Mesothelial cell of epicardium (in vitro differentiated cells): ENCODE measurements at places on chromosomes 12 and 14. TPM values are rescaled to one million over a fixed set of nuclear protein-coding genes. Genes with fewer than 3 reads are reported as not detected.

- no peak overlapping the region for H3K4me3 ChIP-seq
- H3K27ac ChIP-seq = no peak overlapping the region
- peaks cover 3% of the 10 kb centered on the region for H3K36me3 ChIP-seq
These were observed 8.6 kb downstream of the DLK1 start for GRCh38 chr14:100735271-100735670.

The HOXC12 gene
- total RNA-seq = not detected in 3 replicates

GRCh38 chr14:96077983-96078624, 38.9 kb downstream of the C14orf132 start:
- DNase-seq = no peak
- peaks cover 12% of the 10 kb centered on the region for H3K4me1 ChIP-seq
- H3K4me3 ChIP-seq = no peak overlapping the region

- H3K27ac ChIP-seq = no peak overlapping the region
- H3K4me1 ChIP-seq = peaks cover 28% of the 10 kb centered on the region
- no peaks in the 10 kb centered on the region for H3K27me3 ChIP-seq
These were observed 115.2 kb downstream of the ITPR2 start for GRCh38 chr12:26717757-26718156.

The TRHDE gene
- 1.0 to 1.7 TPM (median 1.4 TPM) in 3 replicates for total RNA-seq

The CFAP54 gene
- 0.54 to 0.84 TPM (median 0.80 TPM) in 3 replicates for total RNA-seq

DNA sequence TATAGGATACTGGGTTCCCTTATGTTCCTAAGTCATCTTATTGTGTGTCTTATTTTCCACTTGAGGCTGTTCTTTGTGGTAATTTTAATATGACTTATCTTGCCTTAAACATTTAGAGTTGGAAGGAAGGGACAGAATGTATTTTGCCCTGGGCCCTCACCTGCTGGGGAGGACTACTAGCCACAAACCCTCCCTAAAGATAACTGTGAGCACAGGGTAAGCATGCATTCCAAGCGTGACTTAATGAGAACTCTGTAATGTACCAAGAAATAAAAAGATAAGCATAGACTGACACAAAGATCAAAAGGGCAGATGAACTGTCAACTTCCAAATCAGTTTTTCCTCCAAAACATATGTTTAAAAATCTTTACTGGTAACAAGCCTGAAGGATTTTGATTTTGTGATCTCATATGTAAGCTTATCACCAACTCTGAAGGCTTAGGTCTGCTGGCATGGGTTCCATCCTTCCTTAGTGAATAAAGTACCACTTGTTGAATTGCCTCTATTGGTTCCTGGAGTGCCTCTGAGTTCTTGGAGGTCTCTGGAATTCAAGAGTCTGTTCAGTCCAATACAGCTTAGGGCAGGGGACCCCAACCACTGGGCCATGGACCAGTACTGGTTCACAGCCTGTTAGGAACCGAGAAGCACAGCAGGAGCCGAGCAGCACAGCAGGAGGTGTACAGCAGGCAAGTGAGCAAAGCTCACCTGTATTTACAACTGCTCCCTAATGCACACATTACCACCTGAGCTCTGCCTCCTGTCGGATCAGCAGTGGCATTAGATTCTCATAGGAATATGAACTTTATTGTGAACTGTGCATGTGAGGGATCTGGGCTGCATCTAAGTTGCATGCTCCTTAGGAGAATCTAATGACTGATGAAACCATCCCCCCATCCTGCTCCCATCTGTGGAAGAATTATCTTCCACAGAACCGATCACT, 29.8 kb upstream of the NFYB start:
- H3K4me1 ChIP-seq = peaks cover 2% of the 10 kb centered on the region
- H3K36me3 ChIP-seq = no peaks in the 10 kb centered on the region
- no peak overlapping the region for H3K27ac ChIP-seq

DNA sequence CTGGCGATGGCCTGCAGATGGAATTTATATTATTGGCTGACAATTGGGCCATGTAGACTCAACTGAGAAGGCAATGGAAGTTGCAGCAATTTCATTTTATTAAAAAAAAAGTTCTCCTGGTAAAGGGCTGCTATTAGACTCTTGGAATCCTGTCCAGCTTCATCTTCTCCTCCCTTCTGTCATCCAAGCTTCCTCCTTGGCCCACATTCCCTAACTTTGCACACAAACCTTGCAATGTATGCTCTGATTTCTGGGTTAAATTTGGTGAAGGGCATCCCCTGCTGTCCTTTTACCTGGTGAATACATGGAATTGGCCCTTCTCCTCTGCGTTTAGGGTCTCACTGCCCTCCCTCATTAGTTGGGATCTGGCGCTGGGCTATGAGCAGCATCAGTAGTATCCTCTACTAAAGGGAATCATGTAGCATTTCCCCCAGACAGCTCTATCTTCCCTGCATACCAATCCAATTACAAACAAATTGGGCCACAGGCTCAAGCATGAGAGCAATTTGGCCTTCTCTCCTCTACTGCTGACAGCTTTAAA, 336.9 kb downstream of the BMP4 start:
- peaks cover 31% of the 10 kb centered on the region for H3K4me1 ChIP-seq
- no peak for DNase-seq
- peaks cover 3% of the 10 kb centered on the region for H3K27me3 ChIP-seq
- no peak overlapping the region for H3K4me3 ChIP-seq
- peak overlapping the region; percentile 76 for H3K27ac ChIP-seq
- H3K36me3 ChIP-seq = no peaks in the 10 kb centered on the region

The DPPA3 gene
- total RNA-seq = 0.71 to 0.81 TPM in 2 of 3 replicates, not detected in the other

DNA sequence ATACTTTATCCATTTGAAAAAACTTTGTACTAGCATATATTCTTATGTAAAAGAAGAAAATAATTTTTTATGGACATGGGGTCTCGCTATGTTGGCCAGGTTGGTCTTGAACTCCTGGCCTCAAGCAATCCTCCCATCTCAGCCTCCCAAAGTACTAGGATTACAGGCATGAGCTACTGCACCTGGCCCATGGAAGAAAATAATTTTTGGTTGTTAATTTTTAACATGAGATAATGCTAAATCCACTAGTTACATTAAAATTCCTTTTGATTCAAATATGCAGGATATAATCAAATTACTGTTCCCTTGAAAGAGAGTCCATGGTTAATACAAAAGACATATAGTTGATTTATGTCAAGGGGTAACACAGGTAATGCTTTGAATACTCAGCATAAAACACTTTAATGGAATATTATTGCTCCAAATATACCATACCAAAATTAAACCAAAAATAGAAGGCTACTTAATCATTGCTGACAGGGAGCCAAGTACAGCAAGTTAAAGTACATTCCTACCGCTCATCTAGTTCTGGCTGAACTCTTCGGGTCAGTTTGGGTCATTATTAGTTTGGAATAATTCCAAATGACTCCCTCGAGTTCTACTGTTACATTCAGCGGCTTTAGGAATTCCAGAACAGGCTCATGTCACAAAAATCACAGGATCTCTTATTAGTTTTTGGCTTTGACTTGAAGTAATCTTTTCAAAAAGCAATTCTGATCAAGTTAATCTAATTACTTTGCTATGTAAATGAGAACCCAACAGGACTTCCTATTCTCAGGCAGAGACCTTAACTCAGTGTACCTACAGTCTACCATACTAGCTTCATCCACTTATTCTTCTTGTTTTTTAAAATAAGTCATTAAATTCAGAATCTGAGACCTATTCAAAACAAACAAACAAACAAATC, 6.1 kb downstream of the SOS2 start:
- peaks cover 13% of the 10 kb centered on the region for H3K36me3 ChIP-seq
- H3K27me3 ChIP-seq = no peaks in the 10 kb centered on the region
- H3K27ac ChIP-seq = peak overlapping the region; percentile 90
- peak overlapping the region; percentile 27 for H3K4me3 ChIP-seq

GRCh38 chr12:89384807-89385206, 32.5 kb upstream of the DUSP6 start:
- DNase-seq = no peak
- peak overlapping the region; percentile 88 for H3K27ac ChIP-seq
- no peaks in the 10 kb centered on the region for H3K36me3 ChIP-seq
- H3K27me3 ChIP-seq = no peaks in the 10 kb centered on the region
- no peak overlapping the region for H3K4me3 ChIP-seq
- H3K4me1 ChIP-seq = peaks cover 52% of the 10 kb centered on the region

DNA sequence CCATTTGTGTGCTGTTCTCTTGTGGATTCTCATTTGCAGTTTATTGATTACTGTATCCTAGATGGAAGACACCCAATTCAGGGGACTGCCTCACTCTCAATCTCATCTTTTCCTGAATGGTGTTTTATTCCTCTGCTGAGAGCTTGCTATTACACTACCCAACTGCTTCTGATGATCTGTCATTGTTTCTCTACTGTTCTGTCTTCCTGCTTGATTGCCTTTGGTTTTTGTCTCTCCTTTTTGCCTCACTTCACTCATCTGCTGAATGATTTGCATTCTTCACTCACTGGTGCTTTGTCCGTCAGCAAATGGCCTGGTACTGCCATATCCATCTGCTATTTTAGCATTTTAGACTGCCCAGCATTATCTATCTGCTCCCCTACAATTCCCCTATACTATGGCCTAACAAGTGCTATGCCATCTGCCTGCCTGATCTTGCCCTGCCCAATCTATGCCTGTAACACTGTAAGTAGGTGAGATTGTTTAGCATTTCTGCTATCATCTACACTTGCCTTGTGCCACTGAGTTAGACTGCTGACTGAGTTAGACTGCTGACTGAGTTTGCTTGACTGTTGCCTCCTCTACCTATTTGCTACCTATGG, 335.1 kb downstream of the GPHN start:
- H3K27ac ChIP-seq = no peak overlapping the region
- no peak overlapping the region for H3K4me3 ChIP-seq
- no peak for DNase-seq
- no peaks in the 10 kb centered on the region for H3K4me1 ChIP-seq
- no peaks in the 10 kb centered on the region for H3K27me3 ChIP-seq

The ALDH1L2 gene
- 2.4 to 3.2 TPM (median 2.4 TPM) in 3 replicates for total RNA-seq

The CLEC14A gene
- 0.13 TPM in 1 of 3 replicates, not detected in the others for total RNA-seq

- H3K4me1 ChIP-seq = no peaks in the 10 kb centered on the region
- no peak overlapping the region for H3K4me3 ChIP-seq
- H3K36me3 ChIP-seq = no peaks in the 10 kb centered on the region
- H3K27me3 ChIP-seq = no peaks in the 10 kb centered on the region
- H3K27ac ChIP-seq = no peak overlapping the region
These were observed 40.0 kb upstream of the NAP1L1 start for GRCh38 chr12:76124456-76124855.

GRCh38 chr12:26028953-26029735, 70.7 kb downstream of the RASSF8 start:
- peaks cover 12% of the 10 kb centered on the region for H3K36me3 ChIP-seq
- no peaks in the 10 kb centered on the region for H3K27me3 ChIP-seq
- H3K4me3 ChIP-seq = no peak overlapping the region
- peak overlapping the region; percentile 4 for H3K27ac ChIP-seq

DNA sequence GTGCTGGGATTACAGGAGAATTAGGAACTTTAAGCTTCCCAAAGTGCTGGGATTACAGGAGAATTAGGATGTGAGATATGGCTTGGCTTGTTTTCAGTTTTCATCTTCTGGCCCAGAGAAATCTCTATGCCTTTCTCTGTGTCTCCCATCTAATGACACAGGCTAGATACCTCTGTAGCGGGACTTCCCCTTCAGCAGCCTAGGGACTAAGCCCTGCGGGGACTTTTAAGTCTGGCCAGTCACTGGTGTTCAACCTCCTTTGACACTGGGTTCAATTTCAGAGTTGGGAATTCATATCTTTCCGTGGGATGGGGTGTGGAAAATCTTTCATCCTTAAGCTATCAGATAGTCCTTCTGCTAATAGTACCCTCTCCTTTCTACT, 6.2 kb downstream of the RFC5 start:
- H3K27me3 ChIP-seq = no peaks in the 10 kb centered on the region
- no peak overlapping the region for H3K27ac ChIP-seq
- no peak overlapping the region for H3K4me3 ChIP-seq
- DNase-seq = no peak
- peaks cover 31% of the 10 kb centered on the region for H3K36me3 ChIP-seq
- H3K4me1 ChIP-seq = peaks cover 4% of the 10 kb centered on the region

- peak; percentile 40 for DNase-seq
- no peak overlapping the region for H3K27ac ChIP-seq
- H3K4me1 ChIP-seq = peaks cover 14% of the 10 kb centered on the region
- no peak overlapping the region for H3K4me3 ChIP-seq
- no peaks in the 10 kb centered on the region for H3K36me3 ChIP-seq
These were observed 86.7 kb downstream of the CALM1 start for GRCh38 chr14:90483571-90483974.

DNA sequence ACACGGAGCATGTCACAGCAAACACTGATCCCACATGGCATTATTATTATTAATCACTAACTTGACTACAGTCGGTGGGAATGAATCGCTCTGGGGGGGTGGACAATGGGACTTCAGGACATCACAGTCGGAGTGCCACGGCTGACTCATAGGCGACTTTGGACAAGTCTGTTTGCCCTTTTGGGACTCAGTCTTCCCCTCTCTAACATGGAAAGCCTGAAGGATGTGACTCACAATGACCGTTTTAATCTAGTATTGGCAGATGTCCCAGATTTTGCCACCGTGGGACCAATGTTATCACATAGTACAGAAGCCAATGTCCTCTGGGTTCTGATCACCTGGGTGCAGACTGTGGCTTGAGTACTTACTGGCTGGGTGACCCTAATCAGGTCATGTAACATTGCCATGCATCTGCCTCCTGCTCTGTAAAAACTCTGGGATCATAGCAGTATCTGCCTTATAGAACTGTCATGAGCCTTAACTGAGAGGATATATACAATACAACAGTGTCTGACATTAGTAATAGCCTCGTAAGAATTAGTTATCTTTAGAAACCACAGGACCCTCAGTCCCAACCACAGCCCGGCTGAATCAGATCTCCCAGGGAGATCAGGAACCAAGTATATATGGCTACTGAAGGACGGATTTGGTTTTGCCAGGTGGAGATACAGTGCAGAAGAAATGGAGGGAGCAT, 362.6 kb downstream of the BCL11B start:
- DNase-seq = no peak
- no peaks in the 10 kb centered on the region for H3K27me3 ChIP-seq

DNA sequence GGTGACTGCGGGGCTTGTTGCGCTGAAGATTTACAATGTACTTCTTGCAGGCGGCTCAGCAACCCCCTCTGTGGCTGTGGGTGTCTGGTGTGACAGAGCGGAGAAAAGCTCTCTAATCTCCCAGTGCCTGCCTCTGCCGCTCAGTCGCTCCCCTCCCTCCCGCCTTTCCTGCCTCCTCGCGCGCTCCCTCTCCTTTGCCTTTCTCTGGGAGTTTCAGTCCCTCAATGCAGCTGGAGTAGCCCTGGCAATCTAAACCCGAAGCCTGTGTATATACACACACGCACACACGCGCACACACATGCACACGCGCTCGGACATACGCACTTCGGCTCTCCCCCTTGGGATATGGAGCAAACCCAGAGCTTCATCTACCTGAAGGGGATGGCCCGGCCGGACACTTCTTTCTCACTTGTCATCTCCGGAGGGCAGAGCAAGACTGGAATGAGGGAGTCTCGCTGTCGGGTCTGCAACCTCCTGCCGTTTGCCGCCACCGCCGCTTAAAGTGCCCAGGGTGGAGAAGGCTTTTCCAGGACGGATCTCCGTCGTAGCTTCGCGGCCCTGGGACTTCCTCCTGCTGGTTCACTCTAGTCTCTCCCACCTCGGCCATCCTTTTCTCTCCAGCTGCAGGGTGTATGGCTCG, 599 bp upstream of the TRHDE start:
- peak; percentile 55 for DNase-seq
- H3K27me3 ChIP-seq = peaks cover 85% of the 10 kb centered on the region
- peak overlapping the region; percentile 83 for H3K4me3 ChIP-seq
- no peaks in the 10 kb centered on the region for H3K36me3 ChIP-seq
- peaks cover 13% of the 10 kb centered on the region for H3K4me1 ChIP-seq
